ENCODE measurements at places on chromosomes 5 and 9. TPM values are rescaled to one million over a fixed set of nuclear protein-coding genes. Genes with fewer than 3 reads are reported as not detected.

DNA sequence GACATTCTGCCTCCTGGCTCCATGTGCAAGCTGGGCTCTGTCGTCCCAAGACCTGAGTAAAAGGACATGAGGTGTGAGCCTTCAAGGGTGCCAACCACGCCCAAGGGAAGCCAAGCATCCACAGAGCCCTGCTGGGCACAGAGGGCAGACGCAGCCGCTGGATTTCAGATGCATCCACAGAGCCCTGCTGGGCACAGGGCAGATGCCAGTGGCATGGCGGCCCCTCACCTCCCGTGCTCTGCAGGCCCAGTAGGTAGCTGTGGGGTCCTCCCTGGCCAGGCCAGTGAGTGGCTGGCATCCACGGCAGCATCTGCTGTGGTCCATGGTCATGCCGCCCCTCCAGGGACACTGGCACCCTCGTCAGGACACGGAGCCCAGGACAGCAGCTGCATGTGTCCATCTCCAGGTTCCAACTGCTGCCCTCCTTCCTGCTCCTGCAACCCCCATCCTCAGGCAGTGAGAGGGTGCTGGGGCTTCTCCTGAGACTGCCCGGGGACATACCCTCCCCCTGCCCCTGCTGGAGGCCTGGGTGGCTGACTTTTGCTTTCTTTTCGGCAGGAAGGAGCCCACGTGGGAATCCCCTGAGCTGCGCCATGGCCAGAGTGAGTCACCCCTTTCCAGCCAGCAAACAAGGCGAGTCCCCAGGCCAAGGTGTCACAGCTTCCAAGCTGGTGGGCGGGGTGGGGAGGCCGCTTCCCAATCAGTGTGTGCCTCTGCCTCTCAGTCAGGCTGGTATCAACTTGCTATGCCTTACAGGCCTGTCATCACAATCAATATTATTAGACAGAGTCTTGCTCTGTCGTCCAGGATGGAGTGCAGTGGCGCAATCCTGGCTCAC, 4.0 kb upstream of the TRAF2 start:
- no peak for DNase-seq

- no peak for DNase-seq
Observed at GRCh38 chr5:30098940-30099339, 1094.5 kb upstream of the CDH6 start.

DNA sequence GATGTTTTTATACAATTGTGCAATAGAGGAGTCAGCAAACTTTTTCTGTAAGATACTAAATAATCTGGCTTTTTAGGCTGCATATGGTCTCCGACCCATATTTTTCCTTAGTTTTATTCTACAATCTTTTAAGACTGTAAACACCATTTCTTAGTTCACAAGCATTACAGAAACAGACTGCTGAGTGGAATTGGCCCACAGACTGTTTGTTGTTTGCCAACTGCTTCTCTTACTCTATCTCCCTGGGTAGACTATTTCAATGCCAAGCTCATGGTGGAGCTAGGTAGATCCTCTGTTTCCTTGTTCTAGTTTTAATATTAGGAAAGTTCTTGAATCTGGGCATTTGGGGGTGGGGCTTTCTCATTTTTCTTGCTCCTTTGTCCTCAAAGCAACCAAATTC, 857.6 kb downstream of the TLE1 start:
- no peak for DNase-seq

DNA sequence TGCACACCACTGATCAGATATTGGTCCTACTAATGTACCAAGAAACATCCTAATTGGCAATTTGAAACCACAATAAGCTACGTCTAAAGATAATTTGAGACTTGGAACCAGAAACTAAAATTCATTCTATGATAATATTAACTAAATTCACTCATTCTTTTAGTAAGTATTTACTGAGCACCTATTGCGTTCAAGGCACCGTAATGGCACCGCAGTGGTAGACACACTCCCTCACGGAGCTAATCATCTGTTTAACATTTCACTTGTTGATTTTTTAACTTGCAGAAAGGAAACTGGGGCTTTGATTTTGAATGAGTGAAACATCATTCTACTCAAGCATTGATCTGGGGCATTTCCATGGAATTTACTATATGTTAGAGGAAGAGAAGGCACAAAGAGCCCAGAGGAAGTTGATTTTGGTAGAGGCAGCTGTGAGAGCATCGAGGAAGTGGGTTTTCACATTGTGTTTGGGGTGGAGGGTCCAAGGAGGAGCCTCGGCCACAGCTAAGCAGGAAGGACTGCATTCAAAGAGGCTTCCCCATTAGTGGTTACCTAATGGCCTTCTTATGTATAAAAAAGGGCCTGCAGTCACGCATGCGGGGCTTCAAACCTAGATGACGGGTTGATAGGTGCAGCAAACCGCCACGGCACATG, 7.1 kb downstream of the RAPGEF1 start:
- no peak for DNase-seq

The ENTPD2 gene
- total RNA-seq, result not detected

Data from umbilical cord (tissue), 2 donors.